ENCODE measurements at places on chromosomes 1 and 21. TPM values are rescaled to one million over a fixed set of nuclear protein-coding genes. Genes with fewer than 3 reads are reported as not detected.

The GLMP gene
- total RNA-seq = 40.2 TPM

The S100A7 gene
- total RNA-seq = not detected

The CHIA gene
- total RNA-seq = not detected

The IVNS1ABP gene
- total RNA-seq = 91.1 TPM

The GUCA2A gene
- 8.8 TPM for total RNA-seq

The RGS18 gene
- total RNA-seq = 2.0 TPM

The GREM2 gene
- total RNA-seq = 0.16 TPM

The ADAMTS1 gene
- 72.0 TPM for total RNA-seq

The AIRE gene
- total RNA-seq = not detected

The NFASC gene
- 19.5 TPM for total RNA-seq

GRCh38 chr1:171141688-171142415 is 43.2 kb upstream of the FMO2 start:
- H3K27me3 ChIP-seq = no peaks in the 10 kb centered on the region
- H3K27ac ChIP-seq = peak overlapping the region; percentile 94
- peaks cover 6% of the 10 kb centered on the region for H3K4me1 ChIP-seq
- no peaks in the 10 kb centered on the region for H3K36me3 ChIP-seq
- peak overlapping the region; percentile 49 for H3K4me3 ChIP-seq

DNA sequence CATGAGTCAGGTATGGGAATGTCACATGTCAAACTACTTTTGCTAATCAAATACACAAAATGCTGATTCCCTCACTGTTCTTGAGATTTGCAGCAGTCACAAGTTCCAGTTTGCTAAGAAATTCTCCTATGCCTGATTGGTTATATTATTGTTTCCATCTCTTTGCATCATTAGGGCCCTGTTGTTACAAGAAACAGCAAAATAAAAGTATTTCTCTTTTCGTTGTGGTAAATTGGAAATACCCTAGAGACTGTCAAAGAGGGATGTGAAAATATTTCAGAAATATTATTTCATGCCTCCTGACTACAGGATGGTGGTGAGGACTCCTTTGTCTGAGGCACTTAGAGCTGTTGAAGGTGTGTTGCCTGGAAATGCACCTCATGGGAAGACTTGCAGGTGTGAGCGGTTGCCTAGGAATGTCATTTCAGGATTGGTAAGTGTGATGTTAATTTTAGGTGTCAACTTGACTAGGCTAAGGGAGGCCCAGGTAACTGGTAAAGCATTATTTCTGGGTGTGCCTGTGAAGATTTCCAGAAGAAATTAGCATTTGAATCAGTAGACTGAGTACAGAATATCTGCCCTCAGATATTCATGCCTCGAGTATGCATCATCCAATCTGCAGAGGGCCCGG is 117.4 kb downstream of the ROR1 start:
- H3K4me3 ChIP-seq = no peak overlapping the region
- DNase-seq = no peak
- H3K36me3 ChIP-seq = no peaks in the 10 kb centered on the region
- H3K4me1 ChIP-seq = no peaks in the 10 kb centered on the region
- H3K27ac ChIP-seq = no peak overlapping the region

- H3K4me1 ChIP-seq = no peaks in the 10 kb centered on the region
These were observed 28.1 kb downstream of the COL16A1 start for GRCh38 chr1:31675756-31676155.

GRCh38 chr21:31363720-31364119 is 19.7 kb upstream of the TIAM1 start:
- DNase-seq = no peak
- H3K27me3 ChIP-seq = no peaks in the 10 kb centered on the region
- no peaks in the 10 kb centered on the region for H3K4me1 ChIP-seq
- H3K27ac ChIP-seq = no peak overlapping the region
- H3K4me3 ChIP-seq = no peak overlapping the region
- no peaks in the 10 kb centered on the region for H3K36me3 ChIP-seq

GRCh38 chr1:229893762-229894444 is 173.1 kb upstream of the GALNT2 start:
- DNase-seq = no peak
- no peaks in the 10 kb centered on the region for H3K4me1 ChIP-seq
- H3K27ac ChIP-seq = no peak overlapping the region
- no peaks in the 10 kb centered on the region for H3K27me3 ChIP-seq

DNA sequence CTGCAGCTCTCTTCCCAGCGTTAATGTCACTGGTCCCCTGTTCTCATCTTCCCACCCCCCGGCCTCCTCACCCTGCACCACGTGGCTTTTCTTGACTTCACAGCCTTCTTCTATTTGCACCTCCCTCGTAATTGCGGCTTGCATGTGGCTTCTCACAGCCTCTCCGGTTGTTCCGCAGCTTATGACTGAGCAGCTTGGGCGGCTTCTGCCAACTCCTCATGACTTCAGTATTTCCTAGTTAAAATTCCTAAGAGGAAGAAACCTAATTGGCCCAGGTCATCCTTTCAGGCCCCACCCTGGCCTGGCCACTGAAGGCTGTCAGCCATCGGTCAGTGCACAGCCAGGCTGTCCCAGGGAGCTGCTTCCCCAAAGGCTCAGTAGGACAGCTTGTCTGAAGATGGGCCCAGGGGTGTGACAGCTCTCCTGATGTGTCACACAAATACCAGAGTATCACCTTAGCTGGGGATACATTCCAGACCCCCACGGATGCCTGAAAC is 8.6 kb upstream of the RERE start:
- no peak for DNase-seq
- no peaks in the 10 kb centered on the region for H3K36me3 ChIP-seq
- H3K27me3 ChIP-seq = no peaks in the 10 kb centered on the region
- H3K27ac ChIP-seq = no peak overlapping the region
- no peak overlapping the region for H3K4me3 ChIP-seq
- no peaks in the 10 kb centered on the region for H3K4me1 ChIP-seq

DNA sequence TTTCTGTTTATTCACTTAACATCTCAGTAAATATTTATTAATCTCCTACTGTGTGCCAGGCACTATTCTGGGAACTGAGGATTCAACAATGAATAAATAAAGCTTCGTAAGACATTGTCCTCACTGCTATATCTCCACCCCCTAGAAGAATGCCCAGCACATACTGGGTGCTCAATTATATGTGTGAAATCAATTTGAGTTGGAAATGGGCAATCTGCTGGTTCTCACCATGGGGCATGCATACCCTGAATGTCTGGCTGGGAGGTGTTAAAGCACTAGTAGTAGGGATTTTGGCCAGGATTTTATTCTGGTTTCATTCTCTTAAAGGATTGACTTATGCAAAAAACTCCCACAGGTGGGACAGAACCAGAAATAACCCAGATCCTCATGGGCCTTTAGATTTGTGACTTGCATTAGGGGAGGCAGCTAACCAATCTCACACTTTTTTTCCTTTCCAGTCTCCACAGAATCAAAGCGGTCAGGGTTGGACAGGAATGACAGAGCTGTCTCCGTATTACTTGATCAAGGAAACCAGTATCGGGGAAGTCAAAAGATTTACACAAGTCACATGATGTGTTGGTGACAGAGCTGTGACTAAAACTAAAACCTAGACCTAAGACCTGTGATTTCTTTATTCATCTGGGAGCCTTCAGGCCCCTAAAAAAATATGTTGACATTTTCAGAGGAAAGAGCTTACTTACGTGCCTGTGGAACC is 12.8 kb downstream of the GFI1 start:
- no peaks in the 10 kb centered on the region for H3K4me1 ChIP-seq
- H3K4me3 ChIP-seq = no peak overlapping the region
- H3K27ac ChIP-seq = no peak overlapping the region
- H3K36me3 ChIP-seq = no peaks in the 10 kb centered on the region

DNA sequence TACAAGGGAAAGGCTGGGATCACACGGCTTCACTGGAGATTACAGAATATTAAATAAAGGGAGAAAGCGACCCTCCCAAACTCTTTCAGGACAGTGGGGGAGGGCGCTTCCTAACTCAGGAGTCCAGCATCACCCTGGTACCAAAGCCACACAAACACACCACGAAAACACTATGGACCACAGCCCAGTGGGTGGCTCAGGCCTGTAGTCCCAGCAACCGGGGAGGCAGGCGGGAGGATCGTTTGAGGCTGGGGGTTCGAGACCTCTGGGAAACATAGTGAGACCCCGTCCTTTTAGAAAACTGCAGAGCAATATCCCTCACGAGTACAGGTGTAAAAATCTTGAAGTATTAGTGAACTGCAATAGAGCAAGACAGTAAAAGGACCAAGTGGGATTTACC is 16.0 kb downstream of the TRIM11 start:
- H3K27me3 ChIP-seq = no peaks in the 10 kb centered on the region
- H3K4me3 ChIP-seq = no peak overlapping the region
- H3K27ac ChIP-seq = no peak overlapping the region
- no peak for DNase-seq

DNA sequence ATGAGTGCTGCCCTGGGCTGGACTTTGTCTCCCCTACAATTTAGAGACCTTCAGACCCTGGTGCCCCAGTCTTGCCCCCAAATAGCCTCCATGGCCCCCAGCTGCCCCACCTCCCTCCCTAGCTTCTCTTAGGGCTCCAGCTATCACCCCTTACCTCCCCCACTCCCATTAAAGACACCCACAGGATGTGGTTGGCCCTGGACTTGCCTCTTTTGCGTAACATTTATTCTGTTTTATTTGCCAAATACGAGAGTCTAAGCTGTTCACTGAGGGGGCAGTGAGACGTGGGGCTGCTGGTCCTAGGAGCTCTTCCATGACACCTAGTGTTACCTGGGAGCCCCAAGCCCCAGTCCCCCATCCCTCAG is 4.5 kb downstream of the ZC3H12A start:
- no peaks in the 10 kb centered on the region for H3K27me3 ChIP-seq
- peaks cover 39% of the 10 kb centered on the region for H3K4me1 ChIP-seq

GRCh38 chr1:57883642-57883995 is 459.8 kb upstream of the DAB1 start:
- no peaks in the 10 kb centered on the region for H3K4me1 ChIP-seq
- no peaks in the 10 kb centered on the region for H3K36me3 ChIP-seq
- no peak overlapping the region for H3K27ac ChIP-seq
- no peaks in the 10 kb centered on the region for H3K27me3 ChIP-seq

- peaks cover 4% of the 10 kb centered on the region for H3K27me3 ChIP-seq
- no peak overlapping the region for H3K27ac ChIP-seq
- H3K4me1 ChIP-seq = no peaks in the 10 kb centered on the region
- H3K4me3 ChIP-seq = no peak overlapping the region
- DNase-seq = no peak
These were observed 1.8 kb downstream of the TTLL10 start for GRCh38 chr1:1175221-1176062.

DNA sequence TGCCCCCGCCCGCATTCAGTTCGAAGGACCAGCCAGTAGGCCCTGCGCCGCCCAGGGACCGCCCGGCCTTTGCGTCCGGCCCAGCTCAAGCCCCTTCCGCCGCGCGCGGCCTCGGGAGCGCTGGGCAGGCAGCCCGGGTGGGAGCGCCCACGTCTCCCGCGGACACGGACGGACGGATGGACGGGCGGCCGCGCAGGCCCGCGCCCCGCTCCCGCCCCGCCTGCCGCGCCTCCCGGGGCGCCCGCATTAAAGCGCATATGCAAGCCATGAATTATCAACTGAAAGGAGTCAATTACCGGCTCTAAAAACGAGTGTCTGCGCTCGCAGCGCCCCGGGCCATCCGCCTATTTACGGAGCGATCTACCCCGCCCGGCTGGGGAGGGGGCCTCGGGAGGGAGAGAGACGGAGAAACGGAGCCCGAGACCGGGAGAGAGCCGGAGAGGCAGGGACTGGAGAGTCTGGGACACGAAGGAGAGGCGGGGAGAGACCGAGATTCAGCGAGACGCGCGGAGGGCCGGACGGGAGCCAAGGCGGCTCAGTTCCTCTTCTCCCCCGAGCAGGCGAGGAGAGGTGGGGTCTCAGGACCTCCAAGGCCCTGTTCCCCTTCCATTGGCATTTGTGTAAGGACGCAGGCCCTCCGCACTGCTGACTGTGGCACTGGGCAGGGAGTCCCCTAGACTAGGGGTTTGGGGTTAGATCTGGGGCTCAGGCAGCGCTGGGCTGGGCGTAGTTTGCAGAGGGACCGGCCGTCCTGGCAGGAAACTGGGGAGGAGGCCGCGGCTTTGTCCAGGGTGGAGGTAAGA is 41.3 kb upstream of the DMBX1 start:
- H3K27ac ChIP-seq = no peak overlapping the region
- peak overlapping the region; percentile 39 for H3K4me3 ChIP-seq
- no peaks in the 10 kb centered on the region for H3K4me1 ChIP-seq
- H3K27me3 ChIP-seq = peaks cover 18% of the 10 kb centered on the region

DNA sequence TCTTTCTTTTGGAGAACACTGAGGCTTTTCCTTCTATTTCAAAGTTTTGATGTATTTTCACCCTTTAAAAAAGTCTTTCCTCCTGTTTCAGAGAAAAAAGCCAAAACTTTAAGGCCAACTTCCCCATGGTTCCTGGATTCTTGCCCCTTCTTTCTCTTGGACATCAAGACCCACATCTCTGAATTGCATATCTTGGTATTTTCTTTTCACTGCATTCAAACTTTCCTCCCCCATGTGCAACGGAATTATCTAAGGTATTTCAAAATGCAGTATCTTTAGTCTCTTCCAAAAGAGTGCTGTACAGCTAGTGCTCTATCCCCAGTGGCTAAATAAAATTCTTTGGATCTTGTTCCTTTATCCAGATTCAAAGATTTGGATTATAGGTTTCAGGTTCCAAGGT is 81.1 kb upstream of the TSPAN2 start:
- H3K36me3 ChIP-seq = no peaks in the 10 kb centered on the region
- H3K27me3 ChIP-seq = no peaks in the 10 kb centered on the region
- H3K27ac ChIP-seq = no peak overlapping the region
- H3K4me3 ChIP-seq = no peak overlapping the region
- H3K4me1 ChIP-seq = no peaks in the 10 kb centered on the region

DNA sequence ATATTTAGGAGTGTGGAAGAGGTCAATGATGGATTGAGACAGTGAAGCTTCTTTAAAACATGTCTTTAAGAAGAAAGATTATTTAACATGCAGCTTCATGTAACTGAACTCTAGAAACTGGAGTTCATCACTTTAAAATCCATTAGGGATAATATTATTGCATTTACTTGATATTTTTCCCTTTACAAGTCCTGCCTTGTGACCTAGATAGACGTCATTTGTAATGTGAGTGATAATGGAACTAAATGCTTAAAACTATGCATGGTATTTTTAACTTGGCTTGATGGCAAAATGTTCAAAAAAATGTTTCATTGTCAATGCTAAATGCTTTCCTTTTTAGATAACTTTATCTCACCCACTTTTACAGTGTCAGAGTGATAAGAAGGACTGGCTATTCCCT is 723.7 kb downstream of the RWDD3 start:
- no peaks in the 10 kb centered on the region for H3K4me1 ChIP-seq
- no peaks in the 10 kb centered on the region for H3K27me3 ChIP-seq
- no peak overlapping the region for H3K27ac ChIP-seq
- no peak for DNase-seq

GRCh38 chr21:22650226-22650625 is 1652.0 kb downstream of the NCAM2 start:
- H3K27ac ChIP-seq = no peak overlapping the region
- no peaks in the 10 kb centered on the region for H3K27me3 ChIP-seq
- no peak overlapping the region for H3K4me3 ChIP-seq
- no peaks in the 10 kb centered on the region for H3K4me1 ChIP-seq
- no peaks in the 10 kb centered on the region for H3K36me3 ChIP-seq
- no peak for DNase-seq
